Mesendoderm (in vitro differentiated cells): ENCODE measurements at places on chromosomes 1 and 21.

DNA sequence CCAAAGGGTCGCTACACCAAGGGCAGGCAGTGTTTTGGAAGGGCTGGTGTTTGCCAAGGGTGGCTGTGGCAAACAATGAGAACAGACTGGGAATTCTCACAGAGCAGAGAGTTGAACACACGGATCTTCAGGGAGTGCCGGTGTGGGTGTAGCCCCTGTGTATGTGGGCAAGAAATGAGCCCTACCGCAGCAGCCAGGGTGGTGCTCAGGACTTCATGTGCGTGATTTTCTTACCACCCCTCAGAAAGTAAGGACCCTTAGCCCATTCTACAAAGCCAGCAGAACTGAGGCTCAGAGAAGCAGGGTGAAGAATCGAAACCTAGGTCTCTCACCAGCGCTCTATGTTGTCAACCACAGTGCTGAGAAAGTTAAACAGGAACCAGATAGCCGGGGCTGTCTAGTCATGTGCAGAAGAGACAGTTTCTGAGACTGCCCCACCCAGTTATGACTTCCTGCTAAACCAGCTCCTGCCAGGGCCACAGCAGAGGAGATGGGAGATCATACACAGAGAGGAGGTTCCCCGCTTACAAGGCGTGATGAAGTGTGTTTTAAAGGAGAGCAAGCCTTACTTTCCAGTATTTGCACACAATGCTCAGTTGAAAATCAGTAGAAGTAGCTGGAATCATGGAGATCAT is 21.9 kb upstream of the MORC3 start:
- H3K27me3 ChIP-seq, result no peaks in the 10 kb centered on the region
- no peak for DNase-seq
- H3K4me1 ChIP-seq, result no peaks in the 10 kb centered on the region
- no peak overlapping the region for H3K4me3 ChIP-seq
- H3K36me3 ChIP-seq, result no peaks in the 10 kb centered on the region
- no peak overlapping the region for H3K27ac ChIP-seq

DNA sequence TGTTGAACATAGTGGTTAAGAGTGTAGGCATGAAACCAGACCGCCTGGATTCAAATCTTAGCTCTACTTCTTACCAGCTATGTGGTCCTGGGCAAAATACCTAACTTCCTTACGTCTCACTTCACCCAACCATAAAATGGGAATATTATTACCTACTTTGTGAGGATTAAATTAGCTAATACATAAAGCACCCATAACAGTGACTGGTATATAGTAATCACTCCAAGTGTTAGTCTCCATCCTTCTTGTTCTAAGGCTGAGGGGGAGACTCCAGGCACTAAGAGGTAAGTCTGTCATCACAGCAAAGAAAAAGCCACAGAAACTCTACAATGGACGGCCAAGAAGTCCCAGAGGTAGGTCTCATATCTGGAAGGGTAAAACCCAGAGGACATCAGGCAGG is 2.8 kb downstream of the SMG5 start:
- H3K27me3 ChIP-seq, result no peaks in the 10 kb centered on the region
- no peak for DNase-seq
- H3K27ac ChIP-seq, result no peak overlapping the region
- no peaks in the 10 kb centered on the region for H3K4me1 ChIP-seq
- no peak overlapping the region for H3K4me3 ChIP-seq

- H3K4me1 ChIP-seq, result no peaks in the 10 kb centered on the region
- no peak for DNase-seq
- H3K27me3 ChIP-seq, result no peaks in the 10 kb centered on the region
- H3K27ac ChIP-seq, result no peak overlapping the region
- H3K4me3 ChIP-seq, result no peak overlapping the region
Measured at GRCh38 chr1:200380589-200381021, 29.2 kb downstream of the ZNF281 start.

DNA sequence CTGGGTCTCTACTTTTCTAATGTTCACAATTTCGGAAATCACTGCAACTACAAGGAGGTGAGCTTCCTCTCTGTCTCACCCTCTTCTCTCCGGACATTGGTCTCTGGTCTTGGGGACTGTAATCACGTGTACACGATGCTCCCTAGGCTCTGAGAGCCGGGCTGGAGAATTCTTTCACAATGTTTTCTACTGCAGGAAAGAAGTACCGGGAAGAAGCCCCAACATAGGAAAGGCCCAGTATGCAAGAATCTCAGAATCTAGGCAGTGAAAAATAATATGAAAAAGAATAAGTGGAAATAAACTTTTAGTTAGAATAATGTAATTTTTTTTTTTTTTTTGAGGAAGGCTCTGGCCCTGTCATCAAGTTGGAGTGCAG is 13.5 kb upstream of the HJV start:
- no peak overlapping the region for H3K27ac ChIP-seq
- no peak overlapping the region for H3K4me3 ChIP-seq
- no peaks in the 10 kb centered on the region for H3K27me3 ChIP-seq
- H3K4me1 ChIP-seq, result no peaks in the 10 kb centered on the region
- H3K36me3 ChIP-seq, result no peaks in the 10 kb centered on the region

DNA sequence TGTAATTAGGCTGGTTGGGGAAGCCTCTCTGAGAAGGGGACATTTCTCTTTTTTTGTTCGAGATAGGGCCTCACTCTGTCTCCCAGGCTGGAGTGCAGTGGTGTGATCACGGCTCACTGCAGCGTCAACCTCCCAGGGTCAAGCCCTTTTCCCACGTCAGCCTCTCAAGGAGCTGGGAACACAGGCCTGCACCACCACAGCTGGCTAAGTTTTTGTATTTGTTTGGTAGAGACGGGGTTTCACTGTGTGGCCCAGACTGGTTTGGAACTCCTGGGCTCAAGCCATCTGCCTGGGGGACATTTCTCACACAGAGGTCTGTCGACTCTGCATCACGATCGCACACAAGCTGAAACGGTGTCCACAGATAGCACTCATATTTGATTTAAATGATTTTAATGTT is 39.7 kb downstream of the HUNK start:
- H3K4me1 ChIP-seq, result peaks cover 38% of the 10 kb centered on the region
- peak; percentile 36 for DNase-seq
- H3K27ac ChIP-seq, result peak overlapping the region; percentile 29

DNA sequence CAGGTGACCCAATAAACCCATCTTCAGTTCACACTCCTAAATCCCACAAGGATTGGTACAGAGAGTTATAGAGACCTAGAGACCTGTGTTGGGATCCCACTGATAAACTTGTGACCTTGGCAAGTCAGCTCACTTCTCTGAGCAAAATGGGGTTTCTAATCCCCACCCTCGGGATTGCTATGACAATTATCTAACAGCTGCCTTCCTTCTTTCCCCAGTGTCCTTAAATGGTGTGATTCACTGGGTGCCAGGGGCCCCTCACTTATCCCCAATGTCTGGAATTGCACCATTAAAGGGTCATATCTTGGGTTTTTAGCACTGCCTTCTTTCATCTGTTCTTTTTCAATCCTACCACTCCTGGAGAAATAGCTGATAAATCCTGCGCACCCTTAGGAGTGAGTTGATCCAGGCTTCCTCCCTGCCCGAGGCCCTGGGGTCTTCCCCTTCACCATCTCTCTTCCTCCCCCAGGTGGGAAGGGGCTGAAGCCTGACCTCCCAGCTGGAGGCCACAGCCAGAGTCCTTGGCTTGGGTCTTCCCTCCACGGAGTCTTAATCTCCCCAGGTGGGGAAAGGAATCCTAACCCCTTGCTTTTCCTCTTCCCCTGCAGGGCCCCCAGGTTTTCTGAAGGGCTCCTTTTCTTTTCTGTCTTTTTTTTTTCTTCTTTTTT is 39.7 kb downstream of the LACTBL1 start:
- no peak overlapping the region for H3K4me3 ChIP-seq
- DNase-seq, result no peak
- no peaks in the 10 kb centered on the region for H3K4me1 ChIP-seq
- H3K27ac ChIP-seq, result no peak overlapping the region
- H3K27me3 ChIP-seq, result no peaks in the 10 kb centered on the region
- H3K36me3 ChIP-seq, result no peaks in the 10 kb centered on the region

GRCh38 chr1:19402031-19402813 is 83.1 kb downstream of the CAPZB start:
- H3K27ac ChIP-seq, result no peak overlapping the region
- no peaks in the 10 kb centered on the region for H3K27me3 ChIP-seq
- H3K4me1 ChIP-seq, result peaks cover 3% of the 10 kb centered on the region
- H3K4me3 ChIP-seq, result no peak overlapping the region
